ENCODE measurements at places on chromosomes 16 and 17.
A peak's percentile ranks its signal among the peaks of the same experiment; 100 is the strongest.

DNA sequence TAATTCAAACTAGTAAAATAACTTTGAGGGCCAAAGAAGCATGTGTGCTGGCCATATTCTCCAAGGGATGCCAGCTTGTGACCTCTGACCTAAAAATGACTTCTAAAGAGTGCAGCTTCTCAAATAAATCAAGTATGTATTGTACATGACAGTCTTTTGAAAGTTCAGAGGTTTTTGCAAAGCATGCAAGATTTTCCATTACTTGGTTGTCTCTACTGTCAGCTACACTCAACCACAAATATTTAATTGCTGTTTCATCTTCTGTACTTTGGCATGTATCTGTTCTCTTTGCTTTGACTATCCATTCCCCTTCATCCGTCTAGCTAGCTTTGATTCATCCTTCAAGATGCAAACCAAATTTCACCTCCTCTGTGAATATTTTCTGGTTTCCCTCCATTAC, 121.9 kb upstream of the HS3ST2 start:
- no peak for DNase-seq

- no peak for DNase-seq
Measured at GRCh38 chr17:50350733-50351132, 4.8 kb downstream of the XYLT2 start.

GRCh38 chr17:37708616-37709212, 36.1 kb downstream of the HNF1B start:
- peak; percentile 78 for DNase-seq

- DNase-seq = no peak
Measured at GRCh38 chr17:49687878-49688491, 10.1 kb upstream of the SPOP start.

- DNase-seq = no peak
Measured at GRCh38 chr16:14202095-14202494, 131.0 kb downstream of the MRTFB start.

GRCh38 chr17:63623786-63624530, 1.7 kb downstream of the MAP3K3 start:
- no peak for DNase-seq

DNA sequence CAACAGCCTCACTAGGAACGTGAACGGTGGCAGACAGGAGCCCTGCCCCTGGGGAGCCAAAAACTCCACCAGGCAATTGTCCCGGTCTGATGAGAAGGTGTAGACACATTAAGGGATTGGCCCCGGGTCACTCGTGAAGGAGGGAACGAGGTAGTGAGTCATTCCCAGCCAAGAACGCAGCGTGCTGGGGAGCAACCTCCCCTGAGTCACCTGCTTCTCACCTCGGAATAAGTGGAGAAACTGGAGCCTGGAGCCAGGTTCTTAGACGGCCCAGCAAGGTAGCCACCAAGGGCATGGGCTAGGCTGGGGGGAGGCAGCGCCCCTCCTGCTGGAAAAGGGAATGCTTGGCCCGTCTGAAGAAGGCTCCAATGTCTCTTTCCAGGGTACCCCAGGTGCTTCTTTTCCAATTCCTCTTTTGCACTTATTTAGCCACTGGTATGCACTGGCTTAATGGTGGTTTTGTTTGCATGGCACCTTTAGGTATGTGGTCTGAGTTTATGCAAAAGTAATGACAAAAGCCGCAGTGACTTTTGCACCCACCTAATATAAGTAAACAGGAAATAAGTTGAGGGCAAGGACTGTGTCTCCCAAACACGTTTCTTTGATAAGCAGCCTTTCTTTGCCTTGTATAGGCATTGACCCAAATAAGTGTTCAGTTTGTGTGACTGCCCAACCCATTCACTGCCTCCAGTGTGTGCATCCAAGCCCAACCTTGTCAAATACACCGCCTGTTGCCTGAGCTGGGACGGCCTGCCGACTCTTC, 1.8 kb upstream of the HELZ start:
- DNase-seq = peak; percentile 60

DNA sequence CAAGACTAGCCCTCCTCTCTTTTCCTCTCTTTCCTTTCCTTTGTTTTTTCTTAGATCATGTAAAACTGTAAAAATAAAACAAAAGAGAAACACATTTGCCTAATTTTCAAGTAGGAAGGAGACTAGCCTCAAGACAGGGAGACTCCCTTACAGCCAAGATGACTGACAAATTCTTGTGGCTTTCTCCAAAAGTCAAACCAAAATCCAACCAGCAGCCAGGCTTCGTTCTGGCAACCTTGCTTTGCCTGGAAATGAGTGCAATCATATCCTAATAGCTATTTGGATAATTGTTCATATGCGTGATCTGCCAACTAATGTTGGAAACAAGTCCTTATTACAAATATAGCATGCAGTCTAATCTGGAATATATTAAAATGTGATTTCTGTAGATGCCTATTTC, 868.9 kb upstream of the SOX9 start:
- DNase-seq = no peak

- DNase-seq = peak; percentile 38
Measured at GRCh38 chr17:58487589-58488427, at the start of gene HSF5. Gene HSF5, minus strand, starts transcription at chr17:58488408. Its CDS starts 134 bp downstream, at chr17:58488274.

DNA sequence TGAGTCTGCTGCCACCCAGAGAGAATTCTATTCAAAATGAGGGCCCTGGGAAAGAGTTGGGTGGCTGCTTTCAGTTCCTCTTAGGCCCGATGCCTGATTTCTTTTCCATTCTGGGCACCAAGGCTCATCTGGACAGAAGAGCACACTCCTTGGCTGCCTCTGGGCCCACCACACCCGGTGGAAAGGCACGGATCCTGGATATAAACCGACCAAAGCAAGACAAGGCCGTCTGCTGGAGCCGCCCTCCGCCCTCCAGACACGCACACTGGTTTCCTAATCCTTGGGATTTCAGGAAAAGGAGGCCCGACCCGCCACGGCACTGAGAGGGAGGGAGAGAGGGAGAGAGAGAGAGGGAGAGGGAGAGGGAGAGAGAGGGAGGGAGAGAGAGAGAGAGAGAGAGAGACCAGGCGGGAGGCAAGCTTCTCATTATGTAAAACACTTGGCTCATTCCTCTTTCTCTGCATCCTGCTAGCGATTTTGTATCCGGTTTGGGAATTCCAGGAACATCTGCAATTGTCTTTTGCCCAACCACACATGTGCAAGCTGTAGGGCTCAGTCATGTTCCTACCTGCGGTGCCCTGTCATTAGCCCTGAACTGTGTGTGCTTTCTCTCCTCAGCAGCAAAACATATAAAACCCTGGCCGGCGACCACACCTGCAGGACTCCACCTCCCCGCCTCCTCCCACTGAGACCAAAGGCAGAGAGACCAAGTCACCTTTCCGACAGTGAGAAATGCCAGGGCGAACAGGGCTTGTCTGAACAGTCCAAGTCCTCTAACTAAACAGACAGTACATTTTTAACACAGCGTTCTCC, 347.2 kb downstream of the SOX9 start:
- DNase-seq = no peak

- no peak for DNase-seq
Measured at GRCh38 chr16:17334096-17334495, 136.7 kb downstream of the XYLT1 start.

DNA sequence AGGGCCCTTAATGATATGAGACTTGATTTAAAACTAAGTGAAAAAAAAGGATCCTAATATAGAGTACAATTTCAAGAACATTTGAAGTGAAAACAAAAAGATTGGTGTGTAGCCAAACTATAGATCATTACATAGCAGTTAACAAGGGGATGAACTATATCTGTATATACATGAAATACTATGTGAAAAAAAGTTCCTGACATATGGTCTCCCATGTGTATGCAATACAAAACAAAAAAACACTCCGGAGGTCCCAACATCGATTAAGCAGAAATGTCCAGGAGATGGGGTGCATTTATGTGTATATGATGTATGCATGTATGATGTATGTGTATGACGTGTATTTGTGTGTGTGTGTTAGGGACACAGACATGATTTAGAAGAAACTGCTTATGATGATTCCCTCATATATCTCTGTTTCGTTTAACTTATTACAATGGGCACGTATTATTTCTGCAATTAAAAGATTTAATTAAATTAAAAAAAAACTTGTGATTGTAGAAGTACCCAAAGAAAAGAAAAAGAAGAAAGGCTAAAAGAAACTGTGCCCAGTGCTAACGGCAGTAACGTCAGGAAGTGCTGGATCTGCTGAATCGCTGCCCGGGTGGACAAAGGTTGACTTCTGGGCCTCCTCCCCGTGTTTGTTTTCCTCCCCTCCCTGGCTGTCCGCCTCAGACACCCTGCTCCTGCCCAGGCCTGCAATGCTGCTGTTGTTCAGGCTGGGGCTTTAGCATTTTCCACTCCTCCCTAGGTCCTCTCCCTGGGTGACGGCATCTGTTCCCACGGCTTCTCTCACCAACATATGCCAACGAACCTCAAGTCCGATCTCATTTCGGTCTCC, 36.9 kb downstream of the TBX4 start:
- peak; percentile 83 for DNase-seq

DNA sequence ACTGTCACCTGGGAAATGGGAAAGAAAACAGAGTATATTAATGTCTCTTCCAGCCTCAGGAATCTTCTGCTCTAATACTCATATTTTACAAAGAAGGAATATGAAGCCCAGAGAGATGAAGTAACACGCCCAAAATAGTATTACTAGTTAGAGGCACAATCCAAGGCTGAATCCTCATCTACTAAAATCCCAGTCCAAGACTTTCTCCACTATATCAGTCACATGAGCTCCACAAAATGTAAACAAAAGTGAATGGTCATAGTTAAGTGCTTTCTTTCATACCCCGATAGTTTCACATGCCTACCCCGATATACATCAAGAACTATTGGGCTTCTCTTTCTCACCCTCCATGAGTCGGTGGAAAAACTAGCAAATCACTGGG, 965 bp downstream of the INTS2 start:
- DNase-seq = no peak

GRCh38 chr17:39737760-39738567, at the start of gene GRB7:
Gene GRB7, plus strand, starts transcription at chr17:39737938. Its CDS starts 4,364 bp downstream, at chr17:39742302.
- DNase-seq = peak; percentile 79

DNA sequence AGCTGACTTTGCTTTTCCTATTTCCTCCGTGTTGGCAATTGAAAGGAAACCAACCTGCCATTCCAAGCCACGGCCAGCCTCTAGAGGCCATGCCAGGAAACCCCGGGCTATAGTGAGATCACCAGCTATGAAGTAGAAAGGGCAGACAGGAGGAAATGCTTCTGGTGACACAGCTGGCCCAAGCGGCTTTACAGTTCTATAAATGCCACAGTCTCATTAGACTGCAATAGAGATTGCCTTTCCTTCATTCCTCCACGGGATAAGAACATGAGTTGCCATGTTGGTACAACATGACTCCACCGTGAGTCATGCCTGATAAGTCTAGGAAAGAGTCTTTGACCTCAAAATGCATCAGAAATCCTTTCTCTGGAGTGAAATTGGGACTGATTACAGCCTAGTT, 384.9 kb downstream of the GRIN2A start:
- DNase-seq = no peak

GRCh38 chr16:5026664-5027063, 7.1 kb downstream of the NAGPA start:
- DNase-seq = no peak

DNA sequence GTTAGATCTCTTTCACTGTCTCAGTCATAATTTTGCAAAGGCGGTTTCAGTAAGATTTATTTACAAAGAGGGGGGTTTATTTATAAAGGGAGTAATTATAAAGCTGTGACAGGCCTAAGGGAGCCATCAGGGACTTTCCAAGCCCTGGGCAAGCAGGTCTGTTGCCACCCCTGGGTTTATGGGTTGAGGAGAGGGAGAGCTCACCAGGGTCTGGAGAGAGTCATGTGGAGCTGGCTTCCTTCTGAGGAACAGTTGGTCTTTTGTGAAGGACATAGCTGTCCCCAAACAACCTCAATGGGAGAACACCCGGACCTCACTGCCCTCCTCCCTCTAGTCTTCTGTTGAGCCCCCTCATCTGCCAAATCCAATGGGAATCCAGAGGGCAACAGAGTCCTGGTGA, 9.8 kb downstream of the ITGAM start:
- DNase-seq = no peak

GRCh38 chr16:15873301-15873700, 15.1 kb downstream of the CEP20 start:
- no peak for DNase-seq

- no peak for DNase-seq
Measured at GRCh38 chr17:74218436-74218835, 5.1 kb downstream of the TTYH2 start.

DNA sequence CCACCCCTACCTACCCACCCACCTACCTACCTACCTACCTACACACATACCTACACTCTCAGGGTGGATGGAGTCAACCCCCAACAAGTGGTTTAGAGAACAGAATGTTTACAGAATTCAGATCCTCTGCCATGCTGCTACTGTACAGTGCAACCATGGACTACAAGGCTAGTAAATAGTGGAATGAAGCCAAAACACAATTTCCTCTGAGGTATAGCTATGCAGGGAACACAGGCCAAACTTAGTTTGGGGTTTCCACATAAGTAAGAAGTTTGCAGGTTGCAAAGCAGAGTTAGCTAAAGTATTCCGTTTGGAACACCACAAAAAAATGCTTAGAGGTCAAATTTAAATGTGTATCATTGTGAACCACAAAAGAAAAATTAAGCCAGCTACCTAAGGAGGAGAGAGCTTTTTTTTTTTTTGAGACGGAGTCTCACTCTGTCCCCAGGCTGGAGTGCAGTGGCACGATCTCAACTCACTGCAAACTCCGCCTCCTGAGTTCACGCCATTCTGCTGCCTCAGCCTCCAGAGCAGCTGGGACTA, 2.7 kb upstream of the AP1G1 start:
- DNase-seq = no peak

GRCh38 chr16:11639925-11640899, 28.0 kb upstream of the SNN start:
- DNase-seq = peak; percentile 91

DNA sequence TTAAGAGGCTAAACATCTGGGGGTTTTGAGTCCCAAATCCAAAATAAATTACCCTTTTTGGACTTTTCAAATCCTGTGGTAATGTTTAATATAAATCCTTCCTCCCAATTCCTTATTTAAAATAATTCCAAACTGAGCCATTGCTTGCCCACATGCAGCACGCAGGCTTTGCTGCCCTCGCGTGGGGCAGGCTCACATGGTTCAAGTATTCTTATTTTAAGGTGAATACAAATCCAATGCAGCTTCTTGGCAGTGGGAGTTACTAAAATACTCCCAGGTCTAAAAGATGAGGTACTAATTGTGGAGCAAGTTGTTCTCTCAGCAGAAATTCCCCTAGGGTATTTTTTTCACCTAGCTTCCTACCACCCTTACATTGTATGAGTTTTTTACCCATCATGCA, 33.0 kb downstream of the CYB561 start:
- no peak for DNase-seq

DNA sequence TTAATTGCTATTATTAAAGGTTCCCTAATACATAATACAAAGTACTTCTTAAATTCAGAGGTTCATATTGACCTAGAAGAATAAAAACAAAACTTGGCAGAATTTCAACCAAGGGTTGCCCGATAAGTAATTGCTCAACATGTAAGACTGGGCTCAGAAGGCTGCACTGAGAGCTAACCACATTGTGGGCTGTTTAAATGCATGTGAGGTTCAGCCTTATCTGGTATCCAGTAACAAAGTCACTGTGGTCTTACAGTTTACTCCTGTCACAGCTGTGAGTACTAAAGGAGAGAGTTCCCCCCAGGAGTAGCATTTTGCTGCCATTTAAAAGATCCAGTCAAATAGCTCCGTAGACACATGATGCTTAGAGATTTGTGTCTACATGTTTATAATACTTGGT, 1.6 kb upstream of the DHRS11 start:
- no peak for DNase-seq

Data from right lobe of liver (tissue), 6 donors.